ENCODE measurements at places on chromosomes 13 and 19.
A peak's percentile ranks its signal among the peaks of the same experiment; 100 is the strongest.

- no peak for DNase-seq
Observed at GRCh38 chr19:35299523-35300338, 7.8 kb downstream of the MAG start.

DNA sequence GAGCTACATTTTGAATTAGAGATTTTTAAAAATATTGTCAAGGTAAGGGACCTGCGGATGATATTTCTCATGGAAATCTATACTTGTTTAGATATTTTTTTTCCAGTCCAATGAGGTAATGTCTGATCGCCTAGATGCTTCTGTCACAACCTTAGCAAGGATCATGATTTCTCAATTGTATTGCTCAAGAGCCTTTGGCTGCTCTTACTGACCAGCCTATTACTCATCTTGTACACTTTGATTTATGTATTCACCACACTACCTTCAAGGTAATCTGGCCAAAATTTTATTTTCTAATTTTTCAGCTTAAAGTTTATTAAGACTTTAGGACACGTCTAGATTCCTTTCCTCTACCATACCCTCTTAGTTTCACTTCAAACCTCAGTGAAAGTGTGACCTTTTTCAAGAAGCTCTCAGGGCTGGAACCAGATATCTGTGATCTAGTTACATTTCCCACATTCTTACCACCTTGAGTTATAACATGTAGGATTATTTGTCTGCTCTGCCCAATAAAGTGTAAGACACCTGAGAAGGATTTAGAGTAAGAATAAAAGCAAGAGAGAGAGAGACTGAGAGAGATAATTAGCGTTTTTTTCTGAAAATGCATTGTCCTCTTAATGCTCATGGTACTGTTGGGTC lies 197.1 kb downstream of the ITGBL1 start:
- DNase-seq: peak; percentile 61

DNA sequence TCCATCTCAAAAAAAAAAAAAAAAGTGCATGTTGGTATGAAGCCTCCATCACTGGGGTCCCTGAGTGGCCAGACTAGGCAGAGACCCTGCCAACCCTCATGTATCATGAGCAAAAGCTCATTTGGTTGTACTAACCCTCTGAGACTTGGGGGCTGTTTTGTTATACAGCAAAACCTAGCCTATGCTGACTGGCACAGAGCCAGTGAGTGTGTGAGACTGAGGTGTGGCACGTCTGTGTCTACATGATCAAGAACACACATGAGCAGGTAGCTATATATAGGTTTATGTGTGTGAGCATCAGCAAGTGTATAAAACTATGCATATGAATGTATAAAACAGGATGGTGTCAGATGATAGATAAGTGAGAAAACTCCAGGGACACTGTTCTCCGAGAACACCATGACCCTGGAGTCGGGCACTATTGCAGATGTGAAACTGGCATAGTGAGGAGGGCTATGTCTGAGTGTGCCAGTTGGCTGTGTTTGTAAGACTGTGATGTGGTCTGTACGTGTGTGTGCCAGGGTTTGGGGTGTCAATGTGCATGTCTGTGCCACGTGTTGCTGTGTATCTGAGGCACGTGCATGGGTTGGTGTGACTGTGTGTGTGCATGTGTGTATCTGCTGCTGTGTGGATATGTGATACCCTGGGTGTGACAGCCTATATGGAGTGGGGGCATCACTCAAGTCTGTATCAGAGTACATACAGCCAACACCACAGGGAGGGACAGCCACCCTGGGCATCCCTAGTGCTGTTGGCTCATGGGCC lies 44.5 kb downstream of the OLFM2 start:
- DNase-seq: no peak

DNA sequence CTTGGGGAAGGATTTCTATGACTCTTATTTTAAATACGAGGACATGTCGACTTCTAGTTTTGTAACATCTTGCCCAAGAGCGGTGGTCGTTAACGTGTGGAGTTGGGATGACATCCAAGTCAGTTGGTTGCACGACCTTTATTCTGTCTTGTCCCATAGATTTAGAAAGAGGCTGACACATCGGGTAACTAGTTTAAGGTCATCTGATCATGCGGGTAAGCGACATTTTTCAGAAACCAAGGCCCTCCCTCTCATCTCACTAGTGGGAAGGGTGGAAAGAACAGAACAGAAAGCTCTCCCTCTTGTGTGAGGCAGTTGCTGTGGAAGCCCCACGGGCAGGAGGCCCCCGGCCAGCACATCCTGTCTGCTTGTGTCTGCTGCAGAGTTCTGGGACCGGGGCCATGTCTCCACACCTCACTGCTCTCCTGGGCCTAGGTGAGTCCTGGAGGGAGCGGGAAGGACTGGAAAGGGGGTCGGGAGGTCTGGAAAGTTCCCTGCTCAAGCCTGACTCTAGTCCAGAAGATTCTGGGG lies at the start of gene LAIR2:
TSS of gene LAIR2 (plus strand) at position 314 of the 531 bp plus-strand sequence. CDS start at position 402, 88 bp downstream.
- no peak for DNase-seq

DNA sequence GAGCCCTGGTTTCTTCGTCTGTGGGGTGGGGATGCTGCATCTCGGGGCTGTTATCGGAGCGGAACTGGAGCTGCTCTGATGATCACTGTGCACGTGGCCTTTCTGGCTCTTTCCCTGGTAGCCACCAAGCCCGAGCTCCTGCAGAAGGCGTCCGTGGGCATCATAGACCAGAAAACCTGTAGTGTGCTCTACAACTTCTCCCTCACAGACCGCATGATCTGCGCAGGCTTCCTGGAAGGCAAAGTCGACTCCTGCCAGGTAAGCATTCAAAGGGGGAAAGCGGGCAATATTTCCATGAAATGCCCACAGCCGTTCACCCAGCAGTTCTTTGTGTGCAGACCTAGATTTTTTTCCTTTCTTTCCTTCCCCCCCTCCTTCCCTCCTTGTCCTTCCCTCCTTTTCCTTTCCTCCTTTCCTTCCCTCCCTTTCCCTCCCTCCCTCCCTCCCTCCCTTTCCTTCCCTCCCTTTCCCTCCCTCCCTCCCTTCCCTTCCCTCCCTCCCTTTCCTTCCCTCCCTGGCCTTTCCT lies 9.4 kb downstream of the TIMM13 start:
- no peak for DNase-seq

GRCh38 chr19:19274716-19275565 lies 1.8 kb upstream of the TM6SF2 start:
- DNase-seq: no peak

DNA sequence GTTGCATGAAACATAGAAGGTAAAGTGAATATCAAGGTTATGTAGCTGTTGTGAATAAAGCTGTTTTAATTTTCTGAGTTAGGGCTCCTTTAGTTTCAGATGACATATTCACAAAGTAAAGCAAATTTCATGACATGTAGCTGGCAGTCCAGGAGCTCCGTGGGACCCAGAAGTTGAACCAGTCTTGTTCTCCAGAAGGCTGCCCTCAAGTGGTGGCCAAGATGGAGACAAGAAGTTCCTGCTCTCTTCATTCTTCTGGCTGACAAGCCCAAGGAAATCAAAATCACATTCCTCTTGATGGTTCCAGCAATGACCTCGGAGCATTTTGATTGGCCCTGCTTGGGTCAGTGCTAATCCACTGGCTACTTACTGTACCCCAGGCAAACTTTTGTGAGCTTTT lies 128.7 kb downstream of the LIG4 start:
- DNase-seq: no peak

DNA sequence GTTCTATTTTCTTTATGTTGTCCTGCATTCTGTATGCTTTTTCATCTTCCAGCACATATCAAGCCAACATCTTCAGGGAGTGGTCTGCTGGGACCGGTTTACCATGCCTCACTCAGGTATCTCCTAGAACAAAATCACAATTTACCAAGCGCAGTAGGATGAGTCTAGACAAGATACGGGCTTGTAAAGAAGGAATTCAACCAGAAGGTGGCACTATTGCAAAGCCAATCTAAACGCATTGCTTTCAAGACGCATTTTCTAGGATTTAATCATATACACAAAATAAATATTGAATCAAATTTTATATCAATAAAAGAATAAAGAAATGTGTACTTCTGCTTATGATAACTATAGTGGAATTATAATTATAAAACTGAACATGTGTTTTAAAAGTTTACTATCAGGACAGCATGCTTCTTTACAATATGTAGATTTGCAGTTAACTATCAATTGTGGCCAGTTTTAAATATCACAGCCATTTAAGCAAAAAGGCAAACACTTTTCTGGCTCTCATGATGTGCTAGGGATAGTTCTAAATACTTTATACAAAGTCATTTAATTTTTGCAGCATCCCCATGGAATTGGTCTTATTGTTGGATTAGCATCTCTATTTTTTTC lies 16.1 kb upstream of the TPP2 start:
- peak; percentile 62 for DNase-seq

- peak; percentile 97 for DNase-seq
Observed at GRCh38 chr13:49792550-49793324, at the start of gene KPNA3. Gene KPNA3, minus strand, starts transcription at chr13:49792682. Its CDS starts 176 bp downstream, at chr13:49792506.

DNA sequence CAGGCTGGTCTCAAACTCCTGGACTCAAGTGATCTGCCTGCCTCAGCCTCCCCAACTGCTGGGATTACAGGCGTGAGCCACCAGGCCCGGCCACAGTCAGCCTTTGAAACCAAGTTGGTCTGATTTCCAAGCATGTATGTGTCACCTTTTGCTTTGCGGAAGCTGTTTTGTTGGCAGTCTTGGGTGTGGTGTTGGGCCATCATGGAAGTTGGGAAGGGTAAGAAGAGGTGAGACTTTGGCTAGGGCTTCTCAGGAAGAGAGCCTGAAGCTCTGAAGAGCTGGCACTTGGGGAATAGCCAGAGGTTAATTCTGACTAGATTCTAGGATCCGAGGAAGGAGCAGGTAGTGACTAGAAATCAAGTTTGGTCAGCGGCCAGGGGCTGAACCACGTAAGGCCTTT lies 2.8 kb downstream of the RSPH6A start:
- no peak for DNase-seq

GRCh38 chr19:47274891-47275761 lies 441 bp downstream of the INAFM1 start:
- DNase-seq: no peak

DNA sequence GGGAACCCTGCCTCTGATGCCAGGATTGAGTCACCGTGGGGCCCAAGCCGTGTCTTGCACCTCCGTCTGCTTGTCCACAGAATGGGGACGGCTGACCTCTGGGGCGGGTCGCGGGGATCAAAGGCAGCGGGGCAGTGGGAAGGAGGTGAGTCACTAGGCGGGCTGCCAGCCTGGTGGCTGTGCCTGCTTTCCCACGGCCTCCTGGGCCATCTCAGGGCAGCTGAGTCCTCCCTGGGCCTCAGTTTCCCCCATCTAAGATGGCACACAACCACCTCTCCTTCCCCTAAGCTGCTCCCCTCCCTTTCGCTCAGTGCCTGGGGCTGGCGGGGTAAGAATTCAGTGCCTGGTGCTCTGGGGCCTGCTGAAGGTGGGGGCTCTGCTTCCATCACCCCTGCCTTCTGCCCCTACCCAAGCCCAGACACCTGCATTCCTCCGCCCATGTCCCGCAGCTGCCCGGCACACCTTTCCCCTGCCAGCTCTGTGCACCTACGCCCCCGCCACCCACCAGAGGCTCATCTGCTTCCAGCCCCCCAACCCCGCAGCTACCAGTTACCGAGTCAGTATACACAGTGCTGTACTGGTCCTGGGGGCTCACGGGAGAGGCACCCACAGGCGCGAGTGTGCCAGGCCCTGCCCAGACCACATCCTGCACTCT lies 3.5 kb downstream of the MKNK2 start:
- no peak for DNase-seq

GRCh38 chr13:98981369-98982080 lies 3.7 kb upstream of the DOCK9 start:
- DNase-seq: no peak

GRCh38 chr19:926589-927350 lies 935 bp downstream of the ARID3A start:
- DNase-seq: peak; percentile 85

GRCh38 chr19:5623397-5624017 lies 624 bp downstream of the SAFB start:
- no peak for DNase-seq

GRCh38 chr13:60427285-60427684 lies 30.3 kb downstream of the TDRD3 start:
- no peak for DNase-seq

DNA sequence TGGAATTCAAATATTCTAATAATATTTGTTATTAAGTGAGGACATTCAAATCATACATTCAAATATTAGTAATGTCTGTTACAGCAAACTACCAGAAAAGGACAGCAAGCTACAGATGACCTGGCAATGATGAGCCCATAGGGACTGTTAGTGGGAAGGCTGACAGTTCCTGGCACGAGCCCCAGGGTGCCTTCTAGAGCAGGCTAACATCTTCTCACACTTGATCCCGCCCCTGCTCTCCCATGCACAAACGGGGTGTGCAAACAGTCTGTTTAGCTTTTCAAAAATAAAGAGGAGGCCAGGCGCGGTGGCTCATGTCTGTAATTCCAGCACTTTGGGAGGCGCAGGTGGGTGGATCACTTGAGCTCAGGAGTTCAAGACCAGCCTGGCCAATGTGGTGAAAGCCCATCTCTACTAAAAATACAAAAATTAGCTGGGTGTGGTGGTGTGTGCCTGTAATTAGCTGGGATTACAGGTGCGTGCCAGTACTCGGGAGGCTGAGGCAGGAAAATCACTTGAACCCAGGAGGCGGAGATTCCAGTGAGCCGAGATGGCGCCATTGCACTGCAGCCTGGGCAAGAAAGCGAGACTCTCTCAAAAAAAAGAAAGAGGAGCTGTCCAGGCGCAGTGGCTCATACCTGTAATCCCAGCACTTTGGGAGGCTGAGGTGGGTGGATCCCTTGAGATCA lies 9.6 kb upstream of the GARRE1 start:
- DNase-seq: peak; percentile 56

DNA sequence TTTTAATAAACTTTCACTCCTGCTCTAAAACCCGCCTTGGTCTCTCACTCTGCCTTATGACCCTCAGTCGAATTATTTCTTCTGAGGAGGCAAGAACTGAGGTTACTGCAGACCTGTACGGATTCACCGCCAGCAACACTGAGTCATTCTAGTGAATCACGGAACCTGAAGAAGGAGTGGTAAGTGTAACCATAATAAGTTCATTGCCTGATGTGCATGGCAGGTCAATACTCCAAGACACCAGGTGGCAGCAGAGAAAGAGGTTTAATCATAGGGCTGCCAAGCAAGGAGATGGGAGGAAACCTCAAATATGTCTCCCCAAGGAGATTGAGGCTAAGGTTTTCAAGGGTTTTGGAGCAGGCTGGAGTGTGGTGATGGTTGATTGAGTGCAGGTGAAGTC lies 204.3 kb upstream of the IPO5 start:
- DNase-seq: no peak

DNA sequence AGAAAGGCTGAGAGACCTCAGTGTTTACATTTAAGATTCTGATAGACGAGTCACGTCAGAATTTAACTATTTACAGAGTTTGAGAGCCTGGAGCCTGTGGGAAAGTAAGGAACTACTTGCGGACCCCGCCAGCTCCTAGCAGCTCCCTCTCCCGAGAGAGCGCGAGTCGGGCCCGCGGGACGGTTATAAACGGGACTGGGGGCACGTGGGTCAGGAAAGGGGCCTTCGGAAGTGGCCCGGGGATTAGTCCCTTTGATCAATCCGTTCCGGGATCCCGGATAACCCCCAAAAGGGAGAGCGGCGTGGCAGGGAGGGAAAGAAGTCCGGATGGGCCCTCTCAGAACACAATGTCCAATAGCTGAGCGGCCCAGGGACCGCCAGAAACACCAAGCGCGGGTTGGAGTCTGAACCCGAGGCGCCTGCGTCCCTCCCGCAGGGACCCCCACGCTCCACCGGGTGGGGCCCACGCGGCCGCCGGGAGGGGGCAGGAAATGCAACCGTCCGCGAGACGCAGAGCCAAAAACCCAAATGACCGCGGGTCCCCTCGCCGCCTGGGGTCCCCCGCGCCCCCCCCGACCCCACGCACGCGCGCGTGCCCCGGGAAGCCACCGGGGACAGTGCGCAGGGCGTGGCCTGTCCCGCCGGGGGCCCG lies 3.6 kb downstream of the ZIC5 start:
- DNase-seq: no peak

- DNase-seq: no peak
Observed at GRCh38 chr13:111511219-111511732, 190.8 kb downstream of the TEX29 start.

GRCh38 chr13:104357672-104358354 lies 1291.6 kb upstream of the SLC10A2 start:
- no peak for DNase-seq
